ENCODE measurements at places on chromosomes 2 and 18.
A peak's percentile ranks its signal among the peaks of the same experiment; 100 is the strongest.

- no peak for DNase-seq
Measured at GRCh38 chr2:119196301-119197125, 27.1 kb upstream of the STEAP3 start.

GRCh38 chr2:173043476-173043875, 32.2 kb upstream of the MAP3K20 start:
- DNase-seq: peak; percentile 82

- DNase-seq: no peak
Measured at GRCh38 chr2:187434342-187434785, 13.7 kb downstream of the CALCRL start.

GRCh38 chr2:74562126-74562775, 7.7 kb downstream of the DOK1 start:
- no peak for DNase-seq

DNA sequence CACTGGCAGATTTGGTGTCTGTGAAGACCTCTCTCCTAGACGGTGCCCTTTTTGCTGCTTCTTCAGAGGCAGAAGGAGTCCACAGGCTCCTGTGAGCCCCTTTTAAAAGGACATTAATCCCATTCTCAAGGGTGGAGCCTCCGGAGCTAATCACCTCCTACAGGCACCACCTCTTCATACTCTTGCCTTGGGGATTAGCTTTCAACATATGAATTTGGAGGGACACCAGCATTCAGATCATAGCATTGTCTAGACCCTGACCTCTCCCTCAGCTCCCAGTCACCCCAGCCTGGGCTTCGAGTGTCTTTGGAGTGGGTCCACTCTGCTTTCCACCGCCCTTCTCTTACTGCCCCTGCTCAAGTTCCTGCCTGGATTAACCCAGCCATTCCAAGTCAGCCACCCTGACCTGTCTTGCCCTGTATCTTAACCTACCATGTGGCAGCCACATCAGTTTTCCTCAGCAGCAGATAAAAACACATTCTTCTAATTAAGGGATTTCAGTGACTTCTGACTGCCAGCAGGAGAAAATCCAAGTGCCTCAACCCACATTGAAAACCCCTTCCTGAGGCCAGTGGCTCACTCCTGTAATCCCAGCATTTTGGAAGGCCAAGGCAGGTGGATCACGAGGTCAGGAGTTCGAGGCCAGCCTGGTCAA, 6.1 kb upstream of the NCL start:
- DNase-seq: no peak

GRCh38 chr2:203849010-203849409, 18.6 kb upstream of the CTLA4 start:
- DNase-seq: no peak

GRCh38 chr2:140295767-140296166, 1515.6 kb upstream of the NXPH2 start:
- no peak for DNase-seq

DNA sequence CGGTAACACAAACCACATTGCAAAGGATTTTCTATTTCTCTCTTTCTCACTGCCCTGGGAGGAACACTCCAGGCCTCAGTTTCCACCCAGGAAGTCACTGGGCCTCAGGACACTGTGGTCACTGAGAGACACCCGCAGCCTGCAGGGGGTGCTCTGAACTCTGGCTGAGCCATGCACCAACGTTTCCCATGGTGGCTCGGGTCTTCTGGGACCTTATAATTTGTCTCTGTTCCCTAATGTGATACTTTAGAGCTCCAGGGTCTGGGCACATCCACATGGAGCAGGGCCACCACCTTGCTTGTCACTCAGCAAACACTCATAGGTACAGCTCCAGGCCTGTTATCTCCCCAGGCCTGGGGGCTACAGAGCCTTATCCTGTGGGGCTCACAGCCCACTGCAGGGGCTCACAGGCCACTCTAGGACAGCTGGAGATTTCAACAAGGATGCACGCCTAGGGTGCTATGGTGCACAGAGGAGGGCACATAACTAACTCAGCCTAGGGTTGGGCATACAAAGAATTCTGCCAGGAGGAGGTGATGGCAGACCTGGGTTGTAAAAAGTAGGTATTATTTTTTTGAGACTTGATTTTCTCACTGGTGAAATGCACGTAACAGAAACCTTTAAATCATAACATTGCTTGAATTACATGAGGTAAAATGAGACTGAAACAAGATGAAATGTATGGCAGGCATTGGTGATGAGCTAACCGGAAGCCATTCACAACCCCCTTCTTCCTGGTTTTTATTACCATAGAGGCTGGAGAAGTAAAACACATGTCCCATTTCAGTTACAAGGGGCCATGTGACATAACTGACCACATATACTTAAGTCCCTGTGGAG, 3.0 kb upstream of the HS1BP3 start:
- peak; percentile 20 for DNase-seq

- peak; percentile 82 for DNase-seq
Measured at GRCh38 chr2:19863303-19864041, 38.3 kb downstream of the TTC32 start.

DNA sequence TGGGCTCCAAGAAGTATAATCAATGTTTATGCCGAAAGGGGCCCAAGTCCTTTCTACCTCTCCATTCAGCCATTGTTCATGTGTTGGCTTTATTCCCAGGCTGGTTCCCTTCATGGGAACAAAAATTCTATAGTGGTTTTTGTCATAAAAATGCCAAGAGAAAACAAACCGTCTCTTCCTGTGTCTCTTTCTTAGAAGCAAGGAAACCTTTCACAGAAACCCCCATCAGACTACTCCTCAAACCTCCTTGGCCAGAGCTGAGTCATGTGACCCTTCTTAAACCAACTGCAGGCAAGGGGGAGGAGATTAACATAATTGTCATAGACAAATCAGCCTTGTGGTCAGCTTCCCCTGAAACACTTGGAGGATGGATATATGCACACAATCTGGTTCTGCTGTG, 75.1 kb upstream of the TANK start:
- DNase-seq: no peak

- no peak for DNase-seq
Measured at GRCh38 chr2:85016446-85016845, 45.5 kb downstream of the KCMF1 start.

DNA sequence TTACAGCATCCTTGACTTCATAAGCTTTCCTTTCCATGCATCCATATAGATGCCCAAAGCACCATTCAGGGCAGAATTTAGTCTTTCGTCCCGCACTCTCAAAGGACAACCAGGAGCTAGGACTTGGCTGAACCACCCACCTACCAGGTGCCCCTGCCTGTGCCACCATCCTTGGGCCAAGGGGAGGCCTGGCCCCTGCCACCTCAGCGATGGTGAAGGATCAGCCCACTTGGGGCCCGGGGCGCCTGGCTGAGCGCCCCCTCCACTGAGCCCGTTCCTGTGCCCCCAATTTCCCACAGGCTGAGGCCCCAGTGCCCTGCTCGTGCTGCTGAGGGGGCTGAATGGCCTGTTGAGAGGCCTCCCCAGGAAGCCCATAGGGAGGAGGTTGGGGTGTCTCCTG, 33.3 kb upstream of the ALPP start:
- no peak for DNase-seq

GRCh38 chr2:134866498-134867099, 28.2 kb downstream of the ACMSD start:
- DNase-seq: no peak

GRCh38 chr2:36544638-36545338, 53.2 kb downstream of the FEZ2 start:
- no peak for DNase-seq

GRCh38 chr18:78230911-78231310, 748.7 kb upstream of the SALL3 start:
- no peak for DNase-seq

GRCh38 chr2:26126074-26126473, 46.8 kb upstream of the GAREM2 start:
- no peak for DNase-seq

GRCh38 chr2:207594731-207595130, 30.5 kb downstream of the METTL21A start:
- no peak for DNase-seq

DNA sequence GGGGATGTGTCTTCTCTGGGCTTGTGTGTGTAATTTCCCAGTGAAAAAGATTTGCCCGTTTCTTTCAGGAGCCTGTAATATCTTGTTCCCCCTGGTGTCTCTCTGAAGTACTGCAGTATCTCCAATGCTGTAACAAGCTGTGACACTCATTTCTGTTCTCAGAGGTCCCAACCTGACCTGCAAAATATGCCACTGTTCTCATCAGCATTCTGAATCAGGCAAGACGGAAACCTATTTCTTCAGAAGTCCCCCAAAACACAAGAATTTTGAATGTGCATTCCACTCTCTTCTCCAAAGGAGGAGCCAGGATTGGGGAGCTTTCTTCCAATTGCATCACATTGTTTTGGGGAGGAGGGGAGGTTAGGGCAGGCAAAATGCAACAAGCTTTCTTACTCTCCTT, 77.0 kb upstream of the CNGA3 start:
- no peak for DNase-seq

GRCh38 chr2:239934571-239935171, 90.5 kb downstream of the NDUFA10 start:
- peak; percentile 42 for DNase-seq

DNA sequence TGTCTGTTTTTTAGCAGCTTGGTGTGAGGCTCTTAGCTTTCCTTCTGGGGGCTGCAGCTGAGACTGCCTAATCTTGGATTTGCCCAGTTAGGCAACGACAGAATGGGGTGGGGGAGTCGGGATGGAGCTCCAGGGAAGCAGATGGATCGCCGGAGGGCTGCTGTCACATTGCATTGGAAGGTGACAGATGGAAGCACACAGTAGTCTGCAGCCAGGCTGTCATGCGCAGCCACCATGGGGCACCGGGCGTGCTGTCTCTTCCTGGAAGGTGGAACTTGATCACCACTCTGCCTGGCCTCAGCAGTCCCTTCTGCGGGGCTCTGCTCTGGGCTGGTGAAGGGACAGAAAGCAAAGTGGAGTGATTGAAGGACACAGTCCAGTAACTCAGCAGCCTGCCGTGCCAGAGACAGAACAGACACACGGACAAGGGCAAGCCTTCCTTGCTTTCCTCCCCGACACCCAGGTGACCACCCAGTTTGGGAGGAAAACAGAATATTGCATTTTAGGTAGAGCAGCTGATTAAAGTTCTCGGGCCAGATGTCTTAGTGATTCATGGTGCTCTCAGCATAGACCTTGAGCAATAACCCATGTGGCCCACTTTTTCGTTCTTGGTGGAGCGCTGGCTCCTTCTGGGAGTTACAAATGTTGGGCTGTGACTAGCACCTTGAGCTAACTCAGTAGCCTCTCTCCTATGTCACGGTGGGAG, 40.9 kb downstream of the RNF144A start:
- peak; percentile 23 for DNase-seq

GRCh38 chr2:181104512-181105115, 124.2 kb downstream of the UBE2E3 start:
- DNase-seq: no peak

DNA sequence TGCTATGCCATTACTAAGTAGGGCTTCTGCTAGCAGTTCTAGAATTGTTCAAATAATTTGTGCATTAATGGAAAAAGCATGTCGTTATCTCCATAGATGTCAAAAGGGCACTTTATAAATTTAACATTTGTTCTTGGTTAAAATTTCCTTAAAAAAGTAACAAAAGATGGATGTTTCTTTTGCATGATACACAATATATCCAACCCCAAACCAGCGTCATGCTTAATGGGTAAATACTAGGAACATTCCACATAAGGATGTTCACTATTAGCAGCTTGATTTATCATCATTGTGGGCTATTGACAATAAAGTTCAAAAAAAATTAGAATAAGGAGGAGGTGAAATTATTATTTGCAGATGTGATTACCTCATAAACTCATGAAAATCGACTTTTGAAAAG, 79.7 kb downstream of the GREB1L start:
- no peak for DNase-seq

DNA sequence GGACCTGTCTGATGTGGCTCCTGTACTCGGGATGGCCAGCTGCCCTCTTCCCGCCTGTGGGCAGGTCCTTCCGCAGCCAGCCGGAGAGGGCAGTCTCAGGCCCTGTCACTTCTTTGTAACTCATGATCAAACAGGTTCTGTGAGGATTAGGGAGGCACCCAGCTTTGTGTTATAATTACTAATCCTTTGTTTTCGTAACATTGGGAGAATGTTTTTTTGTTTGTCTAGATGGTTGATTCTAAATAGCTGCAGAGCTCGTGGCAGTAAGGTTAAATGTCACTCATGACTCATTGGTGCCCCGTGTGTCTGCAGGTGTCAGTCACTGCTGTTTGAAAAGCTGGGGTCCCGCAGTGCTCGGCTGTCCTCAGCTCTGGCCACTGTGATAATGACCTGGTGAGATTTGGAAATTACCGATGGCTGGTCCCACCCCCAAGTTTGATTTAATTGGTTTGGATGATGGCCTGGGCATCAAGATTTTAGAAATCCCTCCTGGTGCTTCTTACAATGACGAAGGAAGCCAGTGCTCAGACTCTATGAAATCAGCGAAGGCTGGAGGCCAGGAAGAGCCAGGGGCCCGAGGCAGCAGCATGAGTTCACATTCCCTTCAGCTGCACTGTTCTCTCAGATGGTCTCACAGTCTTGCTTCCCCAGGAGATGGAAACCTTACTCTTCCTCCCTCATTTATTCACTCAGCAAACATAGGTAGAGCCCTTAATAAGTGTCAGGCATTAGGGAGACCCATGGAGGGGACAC, 172.8 kb downstream of the VAPA start:
- no peak for DNase-seq

- no peak for DNase-seq
Measured at GRCh38 chr2:231138699-231139098, 13.9 kb upstream of the HTR2B start.

DNA sequence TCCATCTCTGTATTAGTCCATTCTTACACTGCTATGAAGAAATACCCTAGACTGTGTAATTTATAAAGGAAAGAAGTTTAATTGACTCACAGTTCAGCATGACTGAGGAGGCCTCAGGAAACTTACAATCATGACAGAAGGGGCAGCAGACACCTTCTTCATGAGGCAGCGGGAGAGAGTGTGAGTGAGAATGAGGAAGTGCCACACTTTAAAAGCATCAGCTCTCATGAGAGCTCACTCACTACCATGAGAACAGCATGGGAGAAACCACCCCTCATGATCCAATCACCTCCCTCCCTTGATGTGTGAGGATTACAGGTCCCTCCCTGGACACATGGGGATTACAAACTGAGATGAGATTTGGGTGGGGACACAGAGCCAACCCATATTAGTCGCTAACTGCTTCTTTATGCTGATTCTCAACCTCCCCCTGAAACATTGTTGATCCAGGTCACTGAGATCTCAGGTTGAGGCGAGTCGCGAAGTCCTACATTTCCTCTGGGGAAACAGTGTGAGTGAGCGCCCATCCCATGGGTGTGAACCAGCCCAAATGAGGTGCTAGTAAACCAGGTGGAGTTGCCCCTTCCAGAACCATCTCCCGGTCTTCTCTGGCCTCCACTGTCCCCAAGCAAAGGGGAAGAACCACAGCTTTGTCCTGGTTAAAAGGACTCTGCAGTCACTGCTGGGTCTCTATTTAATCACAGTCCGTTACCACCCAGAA, 123.8 kb downstream of the CAPN13 start:
- no peak for DNase-seq

- no peak for DNase-seq
Measured at GRCh38 chr2:162257425-162257824, 14.2 kb upstream of the FAP start.

- DNase-seq: no peak
Measured at GRCh38 chr2:150165988-150166312, 321.5 kb downstream of the RND3 start.
